ENCODE measurements at places on chromosomes 5 and 9.

DNA sequence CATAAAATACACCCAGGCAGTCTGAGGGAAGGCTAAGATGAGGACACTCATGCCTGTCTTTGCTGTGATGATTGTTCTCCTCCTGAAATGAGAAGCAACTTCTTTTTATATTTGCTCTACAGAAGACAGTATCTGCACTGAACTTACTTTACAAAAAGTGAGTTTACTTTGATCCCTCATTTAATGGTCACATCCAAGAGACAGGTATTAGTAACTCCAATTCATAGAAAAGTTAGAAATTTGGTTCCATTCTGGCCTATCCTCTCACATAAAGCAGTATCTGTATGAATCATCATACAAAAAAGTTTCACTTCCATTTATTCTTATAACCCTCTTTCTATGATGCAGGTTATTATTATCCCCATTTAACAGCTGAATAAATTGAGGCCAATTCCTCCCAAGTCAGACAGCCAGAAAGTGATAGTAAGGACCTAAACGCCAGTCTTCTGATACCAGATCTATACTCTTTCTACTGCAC lies 15.2 kb downstream of the TSTD2 start:
- DNase-seq = no peak

DNA sequence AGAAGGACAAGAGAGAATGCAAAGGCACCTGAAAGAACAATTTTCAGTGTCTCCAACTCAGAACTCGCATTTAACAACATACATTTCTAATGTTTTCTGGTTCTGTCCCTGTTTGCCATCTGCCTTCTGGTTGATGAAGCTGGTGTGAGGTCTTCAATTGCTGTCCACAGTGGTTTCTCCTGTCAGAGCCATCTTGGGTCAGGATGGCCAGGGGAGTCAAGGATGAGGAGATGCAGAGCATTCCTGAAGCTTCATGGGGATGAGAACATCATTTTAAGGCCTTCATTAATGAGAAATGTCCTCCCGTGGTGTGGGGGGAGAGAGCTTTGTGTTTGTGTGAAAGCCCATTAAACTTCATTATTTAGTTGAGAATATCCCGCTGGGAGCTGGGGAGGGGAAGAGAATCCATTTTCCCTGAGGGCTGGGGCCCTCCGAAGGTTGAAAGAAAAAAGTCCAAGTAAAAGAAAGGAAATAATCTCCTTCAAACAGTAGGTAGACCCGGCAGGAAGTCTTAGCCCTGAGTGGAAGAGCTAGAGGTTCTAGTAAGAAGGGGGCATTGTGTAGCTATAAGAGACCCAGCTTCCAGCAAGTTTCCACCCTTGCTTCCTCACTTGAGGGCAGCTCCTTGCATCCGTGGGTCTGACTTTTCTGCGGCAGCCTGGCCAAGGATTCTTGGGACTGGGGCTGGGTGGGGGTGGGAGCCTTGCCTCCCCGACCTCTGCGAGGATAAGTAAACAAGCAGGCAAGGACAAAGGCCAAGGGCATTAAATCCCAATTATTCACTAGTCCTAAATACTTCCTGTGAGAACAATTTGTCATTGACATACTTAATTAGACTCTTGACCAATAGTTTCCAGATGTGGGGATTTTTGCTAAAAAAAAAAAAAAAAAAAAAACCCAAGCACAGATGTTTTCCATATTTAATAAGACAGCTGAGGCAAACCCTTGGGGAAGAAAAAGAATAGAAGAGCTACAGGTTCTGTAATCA lies 119.2 kb downstream of the MSX2 start:
- DNase-seq = no peak

- DNase-seq = no peak
These were observed 1.1 kb downstream of the NFIB start for GRCh38 chr9:14312719-14313377.

- no peak for DNase-seq
These were observed 61.5 kb upstream of the CPEB4 start for GRCh38 chr5:173826428-173827350.

- no peak for DNase-seq
These were observed 8.4 kb downstream of the GNAQ start for GRCh38 chr9:78023003-78023741.

- no peak for DNase-seq
These were observed 14.8 kb downstream of the SLC44A1 start for GRCh38 chr9:105259274-105259673.

- DNase-seq = no peak
These were observed 190.6 kb downstream of the ISL1 start for GRCh38 chr5:51573835-51574234.

GRCh38 chr5:24606971-24607370 lies 37.8 kb downstream of the CDH10 start:
- no peak for DNase-seq

DNA sequence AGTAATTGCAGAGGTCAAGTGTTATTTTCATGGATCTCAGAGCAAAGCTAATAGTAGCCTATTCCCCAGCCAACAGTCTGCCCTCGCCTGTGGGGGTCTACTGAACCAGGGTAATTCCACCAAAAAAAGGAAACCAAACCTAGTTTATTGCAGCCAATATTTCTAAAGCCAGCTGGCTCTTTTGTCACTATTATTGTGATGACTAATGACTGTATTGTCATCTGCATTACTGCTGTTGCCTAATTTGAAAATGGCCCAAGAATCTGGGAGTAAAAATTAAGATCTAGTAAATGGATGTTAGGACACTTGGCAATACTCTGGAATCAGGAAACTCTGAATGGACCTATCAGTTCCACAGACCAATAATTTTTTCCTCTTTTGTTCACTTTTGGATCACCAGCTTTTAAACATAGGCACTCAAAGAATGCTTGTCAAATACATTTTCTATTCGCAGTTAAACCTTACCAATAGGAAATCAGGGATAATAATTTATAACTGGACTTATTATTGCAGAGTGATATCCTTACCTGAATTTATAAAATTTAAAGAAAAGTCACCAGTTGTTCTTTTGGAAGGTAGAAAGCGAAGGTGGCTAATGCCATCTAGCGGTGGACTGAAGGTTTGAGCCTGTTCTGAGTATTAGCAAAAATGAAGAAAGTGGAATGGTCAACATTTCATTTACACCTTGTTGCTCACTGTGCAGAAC lies 69.2 kb downstream of the SYK start:
- peak; percentile 28 for DNase-seq

GRCh38 chr9:72857624-72857996 lies 95.2 kb downstream of the ALDH1A1 start:
- no peak for DNase-seq

DNA sequence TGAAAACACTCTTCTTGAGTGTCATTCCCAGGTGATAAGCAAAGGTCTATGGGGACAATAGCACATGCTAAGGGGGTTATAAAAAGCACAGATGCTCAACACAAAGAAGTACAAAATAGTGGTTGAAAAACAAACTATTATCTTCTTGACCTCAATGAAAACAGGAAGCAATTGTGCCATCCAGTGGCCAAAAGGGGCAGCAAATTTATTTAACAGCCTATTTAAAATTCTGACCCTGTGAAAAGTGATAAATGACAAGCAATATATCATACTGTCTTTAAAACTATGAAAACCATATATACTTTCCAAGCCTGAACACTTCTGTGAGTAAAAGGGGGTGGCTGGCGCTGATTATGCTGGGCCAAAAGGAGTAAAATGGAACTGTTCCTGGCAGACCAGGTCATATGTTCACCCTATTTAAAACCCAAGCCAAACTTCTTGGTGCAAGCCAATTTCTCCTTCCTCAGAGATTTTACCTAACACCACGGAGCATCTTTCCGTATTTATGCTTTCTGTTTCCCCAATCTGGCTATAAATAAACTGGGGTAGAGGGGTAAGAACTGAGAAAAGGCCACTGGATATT lies 29.7 kb downstream of the TEX10 start:
- DNase-seq = no peak

DNA sequence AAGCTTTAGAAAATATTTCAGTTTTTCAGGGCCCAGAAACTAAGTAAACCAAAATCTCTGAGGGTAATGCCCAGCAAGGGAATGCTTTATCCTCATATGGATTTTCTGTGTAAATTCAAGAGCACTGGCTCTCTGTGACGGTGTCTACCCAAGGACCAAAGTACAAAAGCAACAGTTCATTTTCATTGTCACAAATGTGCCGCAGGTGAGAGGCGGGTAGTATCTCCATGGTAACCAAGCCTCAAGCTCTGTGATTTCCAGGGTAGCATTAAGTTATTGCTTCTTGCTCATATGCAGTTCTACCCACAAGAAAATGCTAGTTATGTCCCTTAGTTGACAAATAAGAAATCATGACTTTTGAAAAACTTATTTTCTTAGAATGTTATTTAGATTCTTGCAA lies 164.3 kb downstream of the MTRR start:
- DNase-seq = no peak

DNA sequence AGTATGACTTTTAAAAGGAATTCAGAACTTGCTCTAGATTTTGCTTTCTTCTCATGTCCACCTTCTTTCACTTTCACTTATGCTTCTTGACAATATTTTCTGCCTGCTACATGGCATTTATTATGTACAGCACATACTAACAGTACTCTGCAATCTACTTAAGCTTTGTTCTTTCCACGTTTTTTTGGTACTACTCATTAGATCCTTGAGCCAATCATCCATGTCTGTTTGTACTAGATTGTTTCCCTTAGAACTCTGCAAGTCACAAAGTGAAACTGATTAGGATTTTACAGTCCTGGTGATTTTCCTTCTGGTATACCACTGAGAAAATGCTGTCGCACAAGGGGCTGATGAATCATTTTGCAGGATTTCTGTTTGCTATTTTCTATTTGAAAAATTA lies 78.3 kb downstream of the PARP8 start:
- DNase-seq = no peak

DNA sequence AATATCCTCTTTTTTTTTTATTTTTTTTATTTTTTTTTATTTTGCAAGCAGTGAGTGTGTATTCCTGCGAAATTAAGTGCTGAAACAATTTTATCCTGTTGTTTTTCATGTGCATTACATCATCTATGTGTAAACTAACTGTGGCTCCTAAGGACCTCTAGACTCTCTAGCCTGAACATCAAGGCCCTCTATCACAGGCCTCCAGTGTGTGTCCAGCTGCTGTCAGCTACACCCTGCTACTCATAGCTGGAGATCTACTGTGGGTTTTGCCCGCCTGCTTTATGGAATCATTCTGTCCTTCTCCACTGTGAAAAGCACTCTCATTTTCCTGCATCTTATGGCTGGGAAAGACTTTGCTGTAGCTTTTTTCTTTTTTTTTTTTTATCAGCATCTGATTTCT lies 157.8 kb downstream of the KCTD16 start:
- DNase-seq = no peak

DNA sequence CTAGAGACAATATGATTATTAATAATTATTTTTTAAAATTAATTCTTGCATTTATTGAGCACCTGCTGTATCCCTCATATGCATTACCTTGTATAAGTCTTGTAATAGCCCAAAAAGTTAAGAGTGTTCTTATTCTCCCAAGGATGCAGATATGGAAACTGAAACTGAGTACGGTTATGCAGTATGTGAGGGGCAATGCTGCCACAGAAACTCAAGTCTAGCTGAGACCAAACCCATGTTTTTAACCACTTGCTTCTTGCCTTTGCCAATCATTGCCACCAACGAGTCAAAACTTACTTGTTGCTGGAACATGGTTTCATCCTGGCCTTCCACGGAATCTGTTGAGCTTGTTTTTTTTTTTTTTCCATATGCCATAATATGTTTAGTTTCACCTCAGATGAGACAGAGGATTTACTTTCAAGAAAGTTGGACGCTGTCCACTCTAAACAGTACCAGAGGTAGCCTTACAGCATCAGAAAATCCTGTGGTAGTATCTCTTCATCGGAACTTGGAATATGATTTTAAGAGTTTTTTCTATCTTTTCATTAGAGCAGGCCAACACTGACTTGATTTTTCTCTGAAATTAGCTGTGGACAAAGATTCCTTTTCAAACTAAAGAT lies 27.9 kb downstream of the DOCK8 start:
- no peak for DNase-seq

GRCh38 chr5:8458038-8458383 lies 589.1 kb downstream of the MTRR start:
- DNase-seq = no peak

GRCh38 chr5:7271435-7272084 lies 124.4 kb upstream of the ADCY2 start:
- DNase-seq = no peak

- no peak for DNase-seq
These were observed 38.9 kb downstream of the SERINC5 start for GRCh38 chr5:80216753-80217596.

- no peak for DNase-seq
These were observed 218.3 kb downstream of the PBX3 start for GRCh38 chr9:125965477-125965876.

GRCh38 chr5:32297181-32298058 lies 15.3 kb downstream of the MTMR12 start:
- DNase-seq = no peak

DNA sequence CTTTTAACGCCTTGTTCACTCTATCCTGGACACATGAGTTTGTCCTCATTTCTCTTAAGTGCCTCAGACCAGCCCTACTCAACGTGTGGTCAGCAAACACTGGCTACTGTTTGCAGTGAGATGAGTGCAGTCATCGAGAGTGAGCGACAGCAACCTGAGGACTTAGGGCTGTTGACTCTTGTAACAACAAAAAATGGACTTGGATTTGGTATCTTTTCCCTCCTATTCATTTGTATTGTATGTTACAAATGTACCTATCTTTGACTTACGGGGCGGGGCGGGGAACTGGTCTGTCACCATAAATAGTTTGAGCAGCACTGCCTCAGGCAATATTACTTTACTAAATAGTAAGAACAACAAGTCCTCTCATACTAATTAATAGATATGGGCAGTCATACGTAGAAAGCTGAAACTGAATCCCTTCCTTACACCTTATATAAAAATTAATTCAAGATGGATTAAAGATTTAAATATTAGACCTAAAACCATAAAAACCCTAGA lies 84.1 kb downstream of the TLE1 start:
- no peak for DNase-seq

DNA sequence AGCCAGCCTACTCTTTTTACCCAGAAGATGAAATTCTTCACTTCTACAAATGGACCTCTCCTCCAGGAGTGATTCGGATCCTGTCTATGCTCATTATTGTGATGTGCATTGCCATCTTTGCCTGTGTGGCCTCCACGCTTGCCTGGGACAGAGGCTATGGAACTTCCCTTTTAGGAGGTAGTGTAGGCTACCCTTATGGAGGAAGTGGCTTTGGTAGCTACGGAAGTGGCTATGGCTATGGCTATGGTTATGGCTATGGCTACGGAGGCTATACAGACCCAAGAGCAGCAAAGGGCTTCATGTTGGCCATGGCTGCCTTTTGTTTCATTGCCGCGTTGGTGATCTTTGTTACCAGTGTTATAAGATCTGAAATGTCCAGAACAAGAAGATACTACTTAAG lies 16.6 kb downstream of the OCLN start:
- no peak for DNase-seq

- no peak for DNase-seq
These were observed 1.9 kb downstream of the SSNA1 start for GRCh38 chr9:137190315-137190856.

- no peak for DNase-seq
These were observed 90.3 kb downstream of the MRPL36 start for GRCh38 chr5:1709171-1709803.

GRCh38 chr5:101045689-101046088 lies 142.6 kb upstream of the ST8SIA4 start:
- DNase-seq = no peak

GRCh38 chr5:55620009-55620765 lies 85.4 kb upstream of the PLPP1 start:
- no peak for DNase-seq
